ENCODE measurements at places on chromosomes 12 and 14.

- no peak for DNase-seq
Observed at GRCh38 chr14:74019408-74020137, 424 bp downstream of the BBOF1 start.

DNA sequence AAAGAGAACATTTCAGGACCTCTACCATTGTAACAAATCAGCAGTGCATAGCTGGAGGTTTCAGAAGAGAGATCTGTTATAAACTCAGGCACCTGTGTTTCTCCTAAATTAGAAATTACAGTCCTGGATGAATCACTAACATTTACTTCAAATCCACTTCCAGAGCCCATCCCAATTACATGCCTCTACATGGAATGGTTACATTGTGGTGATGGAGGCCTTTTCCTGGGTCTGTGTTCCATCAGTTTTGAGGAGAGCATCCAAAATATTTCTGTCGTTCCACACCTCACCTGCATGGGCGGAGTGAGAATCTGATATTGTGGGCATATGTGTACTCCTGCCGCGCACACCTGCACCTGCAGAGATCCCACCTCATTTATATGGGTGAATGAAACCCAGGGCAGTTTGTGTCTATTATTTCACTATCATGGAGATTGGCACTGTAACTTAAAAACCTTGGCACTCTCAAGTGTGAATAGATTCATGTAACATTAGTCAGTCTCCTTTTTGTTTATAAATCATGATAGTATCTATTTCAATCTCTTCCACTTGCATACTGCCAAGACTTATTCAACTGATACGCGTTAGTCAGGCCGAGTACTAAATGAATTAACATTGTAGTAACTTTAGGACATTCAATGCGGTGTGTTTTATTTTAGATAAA lies 215.1 kb upstream of the FAR2 start:
- DNase-seq, result no peak

DNA sequence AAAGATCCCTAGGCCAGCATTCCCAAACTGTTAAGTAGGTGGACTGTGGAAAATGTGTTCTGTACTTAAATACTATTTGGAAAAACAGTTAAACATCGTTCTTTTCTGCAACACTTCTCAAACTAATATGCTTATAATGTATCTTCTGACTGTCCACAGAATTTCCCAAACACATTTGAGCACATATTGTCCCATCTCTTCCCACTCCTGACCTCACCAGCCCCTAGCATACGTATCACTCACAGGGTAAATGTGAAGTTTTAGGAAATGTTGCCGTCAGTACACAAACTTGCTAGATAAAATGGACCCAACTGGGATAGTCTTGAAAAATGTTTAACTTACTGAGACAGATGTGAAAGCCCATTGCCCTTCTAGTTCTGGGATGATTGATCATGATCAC lies 27.7 kb downstream of the ARID2 start:
- DNase-seq, result no peak

GRCh38 chr12:67757651-67758050 lies 109.1 kb downstream of the DYRK2 start:
- DNase-seq, result no peak

GRCh38 chr12:122980183-122981035 lies at the start of gene ARL6IP4:
ARL6IP4 (plus strand) TSS chr12:122980681; CDS start chr12:122981140, 459 bp downstream.
- DNase-seq, result no peak

GRCh38 chr12:118183155-118183554 lies 47.2 kb downstream of the PEBP1 start:
- DNase-seq, result no peak

DNA sequence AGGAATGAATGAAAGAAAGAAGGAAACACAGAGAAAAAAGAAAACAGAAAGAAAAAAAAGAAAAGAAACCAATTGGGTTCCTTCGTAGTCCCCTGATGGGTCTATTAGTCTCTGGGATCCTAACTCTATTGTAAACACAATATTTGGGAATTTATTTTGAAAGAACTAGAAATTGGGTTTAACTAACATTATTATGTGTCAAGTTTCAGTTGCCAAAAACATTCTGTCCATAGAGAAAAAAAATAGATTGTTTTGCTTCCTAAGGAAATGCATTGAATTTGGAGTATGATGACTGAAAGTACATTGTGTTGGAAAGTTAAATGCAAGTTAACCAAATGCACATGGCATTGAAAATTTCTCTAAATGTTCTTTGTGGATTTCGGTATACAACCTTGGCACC lies 52.8 kb upstream of the PPP1R12A start:
- DNase-seq, result no peak

DNA sequence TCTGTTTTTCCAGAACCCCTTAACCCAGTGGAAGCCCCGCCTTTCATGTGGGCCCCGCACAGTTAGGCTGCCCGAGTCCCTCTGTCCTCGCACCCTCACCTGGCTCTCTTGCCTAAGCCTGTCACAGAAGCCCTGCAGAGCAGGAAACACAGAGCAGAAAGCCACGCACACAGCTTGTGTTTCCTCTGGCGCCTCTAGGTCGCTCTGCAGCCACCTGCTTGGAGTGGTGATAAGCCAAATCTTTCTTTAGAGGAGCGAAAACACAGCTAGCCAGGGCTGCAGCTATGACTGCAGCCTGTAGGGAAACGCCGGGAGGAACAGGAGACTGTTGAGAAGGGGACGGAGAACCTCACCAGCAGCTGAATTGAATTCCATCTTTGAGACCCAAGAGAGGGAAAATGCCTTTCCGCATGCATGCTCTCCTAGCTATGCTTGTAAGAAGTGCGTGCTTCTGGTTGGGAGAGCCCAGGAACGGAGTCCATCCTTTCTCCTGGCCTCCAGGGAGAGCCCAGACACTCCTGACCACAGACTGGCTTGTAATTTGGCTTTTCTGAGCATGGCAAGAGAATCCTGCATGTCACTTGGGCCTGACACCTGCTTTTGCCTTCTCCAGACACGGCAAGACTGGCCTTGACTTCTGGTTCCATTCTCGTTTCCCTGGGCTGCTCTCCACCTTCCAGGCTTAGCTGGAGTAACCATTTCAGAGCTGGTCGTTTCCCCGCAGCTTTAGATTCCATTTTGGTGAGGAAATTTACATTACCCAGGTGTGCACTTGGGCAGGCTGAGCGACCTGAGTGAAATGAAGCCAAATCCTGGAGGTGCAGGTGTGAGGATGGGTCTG lies 301.6 kb downstream of the CACNA1C start:
- DNase-seq, result peak; percentile 48

GRCh38 chr12:63982604-63983295 lies 138.2 kb downstream of the SRGAP1 start:
- no peak for DNase-seq

- DNase-seq, result no peak
Observed at GRCh38 chr14:65334765-65335410, 77.6 kb upstream of the FUT8 start.

DNA sequence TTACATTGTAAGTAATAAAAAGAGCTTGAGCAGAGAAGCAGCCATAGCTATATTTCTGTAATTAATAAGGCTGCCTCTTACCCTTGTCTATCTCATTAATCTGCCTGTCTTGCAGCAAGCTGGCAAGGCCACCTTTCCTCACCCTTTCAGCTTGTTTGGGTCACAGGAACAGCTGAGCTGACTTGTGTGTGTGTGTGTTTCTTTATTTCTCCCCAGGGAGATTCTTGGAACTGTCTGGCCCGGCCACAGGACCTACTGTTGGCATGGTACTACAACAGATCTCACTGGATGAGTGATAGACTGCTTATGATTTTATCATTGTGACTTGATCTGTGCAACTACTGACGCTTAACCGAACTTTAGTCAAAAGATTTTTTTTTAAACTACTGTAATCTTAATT lies 213.7 kb downstream of the SLC2A13 start:
- DNase-seq, result no peak

GRCh38 chr12:2032506-2032905 lies 20.3 kb upstream of the CACNA1C start:
- DNase-seq, result no peak

GRCh38 chr12:111586986-111587385 lies 12.1 kb downstream of the ATXN2 start:
- DNase-seq, result no peak

- DNase-seq, result no peak
Observed at GRCh38 chr14:99649219-99649618, 4.3 kb downstream of the HHIPL1 start.

GRCh38 chr12:46983393-46983793 lies 96.0 kb upstream of the PCED1B start:
- DNase-seq, result no peak

- no peak for DNase-seq
Observed at GRCh38 chr12:89472508-89472907, 52.1 kb downstream of the GALNT4 start.

DNA sequence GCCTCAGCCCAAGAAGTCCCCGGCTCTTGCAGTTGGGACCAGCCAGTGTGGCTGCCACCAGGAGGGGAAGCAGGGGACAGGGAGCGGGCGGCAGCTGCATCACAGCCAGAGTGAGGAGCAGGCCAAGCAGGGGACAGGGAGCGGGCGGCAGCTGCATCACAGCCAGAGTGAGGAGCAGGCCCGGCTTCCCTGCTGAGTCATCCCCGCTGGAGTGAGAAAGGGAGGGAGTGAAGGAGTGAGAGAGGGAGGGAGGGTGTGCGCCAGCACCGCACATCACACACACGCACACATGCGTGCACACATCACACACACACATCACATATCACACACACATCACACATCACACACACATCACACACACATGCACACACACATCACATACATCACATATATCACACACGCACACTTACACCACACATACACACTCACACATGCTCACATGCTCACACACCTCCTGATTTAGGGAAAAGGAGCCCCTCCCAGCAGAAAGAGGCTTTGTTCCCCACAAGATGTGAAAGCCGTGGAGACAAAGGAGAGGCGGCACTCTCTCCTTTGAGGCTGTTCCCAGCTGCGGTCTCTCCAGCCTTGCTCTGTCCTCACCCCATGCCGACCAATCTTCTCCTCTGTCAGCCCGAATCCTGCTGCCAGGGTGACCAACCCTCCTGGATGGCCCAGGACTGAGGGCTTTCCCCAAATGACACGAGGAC lies 16.7 kb upstream of the ZDHHC22 start:
- peak; percentile 26 for DNase-seq

DNA sequence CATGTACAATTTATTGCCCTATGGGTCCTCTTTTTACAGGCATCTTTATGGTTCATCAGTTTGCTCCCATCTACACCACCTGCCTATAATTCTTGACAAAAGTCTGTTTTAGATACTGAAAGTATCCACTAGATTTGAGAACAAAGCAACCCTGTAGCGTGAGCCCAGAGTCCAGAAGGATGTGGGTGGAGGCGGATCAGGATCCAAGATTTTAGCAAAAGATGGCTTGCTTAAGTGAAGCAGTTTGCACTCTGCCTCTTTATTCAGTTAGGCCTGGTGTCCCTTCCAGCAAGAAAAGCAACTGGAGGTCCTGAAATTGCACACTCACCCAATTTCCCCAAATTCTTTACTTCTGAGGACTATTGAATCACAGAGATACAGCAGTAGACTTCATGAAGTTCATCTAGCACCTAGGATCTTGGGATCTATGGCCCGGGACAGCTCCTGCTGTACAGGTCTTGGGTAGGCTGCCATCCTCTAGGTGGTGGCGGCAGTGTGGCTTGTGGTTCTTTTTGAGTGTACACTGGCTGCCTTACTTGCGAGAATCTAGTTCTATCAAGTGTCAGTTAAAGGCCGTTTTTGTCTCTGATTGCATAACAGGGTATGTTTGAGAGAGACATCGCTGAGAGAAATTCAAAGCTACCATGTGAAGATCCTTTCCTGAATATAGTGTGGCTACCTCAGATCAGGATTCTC lies 873.2 kb downstream of the NRXN3 start:
- DNase-seq, result no peak

- no peak for DNase-seq
Observed at GRCh38 chr12:2138294-2138693, 85.5 kb downstream of the CACNA1C start.
